Suppressor macrophage treated with lipopolysaccharide for 1 hour (primary cell): ENCODE measurements at places on chromosomes 5 and 9.

- DNase-seq = no peak
Measured at GRCh38 chr9:13487071-13487470, 207.6 kb upstream of the MPDZ start.

DNA sequence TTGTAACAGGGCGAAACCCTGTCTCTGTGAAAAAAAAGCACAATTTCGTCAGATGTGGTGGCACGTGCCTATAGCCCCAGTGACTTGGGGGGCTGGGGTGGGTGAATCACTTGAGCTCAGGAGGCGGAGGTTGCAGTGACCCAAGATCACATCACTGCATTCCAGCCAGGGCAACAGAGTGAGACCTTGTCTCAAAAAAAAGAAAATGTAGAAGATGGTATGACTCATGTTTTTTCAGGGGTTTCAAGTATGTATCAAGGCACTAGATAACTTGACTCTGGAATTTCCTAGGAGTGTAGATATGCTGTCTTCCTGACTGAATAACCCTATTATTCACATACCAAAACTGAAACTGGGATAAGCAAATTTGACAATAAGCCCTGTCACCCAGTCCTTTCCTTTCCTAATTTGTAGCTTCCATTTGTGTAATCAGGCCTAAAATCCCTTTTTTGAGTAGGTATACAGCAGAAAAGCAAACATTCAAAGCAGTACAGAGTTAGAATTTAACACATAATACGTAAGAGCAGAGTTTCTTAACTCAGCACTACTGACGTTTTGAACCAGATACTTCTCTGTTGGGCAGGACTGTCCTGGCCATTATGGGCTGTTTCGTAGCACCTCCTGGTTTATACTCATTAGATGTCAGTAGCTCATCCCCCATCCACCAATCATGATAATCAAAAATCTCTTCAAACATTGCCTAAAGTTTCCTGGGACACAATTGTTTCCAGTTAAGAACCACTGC is 17.3 kb upstream of the ANKRD18B start:
- peak; percentile 64 for DNase-seq

- DNase-seq = no peak
Measured at GRCh38 chr5:89498699-89499098, 615.7 kb upstream of the MEF2C start.

GRCh38 chr5:167309941-167310517 is 981.4 kb upstream of the WWC1 start:
- no peak for DNase-seq

DNA sequence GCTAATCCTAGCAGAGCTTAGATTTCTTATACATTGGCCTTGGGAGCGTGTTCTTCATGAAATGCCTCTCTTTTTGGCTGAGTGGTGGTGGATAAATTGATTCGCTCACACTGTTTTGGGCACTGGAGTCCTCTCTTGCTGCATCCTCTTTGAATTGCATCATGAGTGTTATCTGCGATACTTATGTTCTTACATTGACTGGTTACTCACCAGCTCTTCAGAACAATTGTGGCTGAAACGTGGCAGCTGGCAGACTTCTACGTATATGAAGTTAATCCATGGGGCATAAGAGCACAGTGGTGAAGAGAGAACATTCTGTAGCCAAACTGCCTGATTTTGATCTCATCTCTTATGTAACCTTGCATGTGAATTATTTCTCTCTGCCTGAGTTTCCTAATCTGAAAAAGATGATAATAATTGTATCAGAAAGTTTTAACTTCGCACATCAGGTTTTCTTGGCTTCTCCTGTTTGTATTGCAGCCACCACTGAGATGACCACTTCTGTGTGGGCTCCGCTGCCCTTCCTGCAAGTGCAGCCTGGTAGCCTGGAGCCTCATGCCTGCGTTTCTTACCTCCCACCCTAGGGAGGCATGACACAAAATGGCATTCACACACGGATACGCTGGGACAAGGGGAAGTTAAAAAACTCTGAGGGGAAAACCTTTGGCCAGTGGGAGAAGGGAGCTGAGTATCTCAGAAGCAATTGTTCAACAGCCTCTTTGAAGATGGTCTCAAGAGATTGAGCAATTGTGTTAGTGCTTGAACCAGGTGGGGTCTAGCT is 295.2 kb downstream of the ARHGAP26 start:
- peak; percentile 64 for DNase-seq
